ENCODE measurements at places on chromosomes 7 and 10. TPM values are rescaled to one million over a fixed set of nuclear protein-coding genes. Genes with fewer than 3 reads are reported as not detected.

The AKR1C8 gene
- polyA plus RNA-seq, result not detected

The CALD1 gene
- polyA plus RNA-seq, result 0.64 TPM

The PKD1L1 gene
- polyA plus RNA-seq, result 0.15 TPM

The CASP7 gene
- polyA plus RNA-seq, result 15.0 TPM

The MUC12 gene
- polyA plus RNA-seq, result not detected

The FAM13C gene
- polyA plus RNA-seq, result not detected
